ENCODE measurements at places on chromosomes 4 and X. TPM values are rescaled to one million over a fixed set of nuclear protein-coding genes. Genes with fewer than 3 reads are reported as not detected.

Gene IGFBP7
- 1,045 TPM for total RNA-seq

Gene TRIM61
- 1.6 TPM for total RNA-seq

Gene BEND4
- 0.04 TPM for total RNA-seq

- no peak for DNase-seq
Observed at GRCh38 chr4:55012363-55013230, 112.8 kb downstream of the KDR start.

DNA sequence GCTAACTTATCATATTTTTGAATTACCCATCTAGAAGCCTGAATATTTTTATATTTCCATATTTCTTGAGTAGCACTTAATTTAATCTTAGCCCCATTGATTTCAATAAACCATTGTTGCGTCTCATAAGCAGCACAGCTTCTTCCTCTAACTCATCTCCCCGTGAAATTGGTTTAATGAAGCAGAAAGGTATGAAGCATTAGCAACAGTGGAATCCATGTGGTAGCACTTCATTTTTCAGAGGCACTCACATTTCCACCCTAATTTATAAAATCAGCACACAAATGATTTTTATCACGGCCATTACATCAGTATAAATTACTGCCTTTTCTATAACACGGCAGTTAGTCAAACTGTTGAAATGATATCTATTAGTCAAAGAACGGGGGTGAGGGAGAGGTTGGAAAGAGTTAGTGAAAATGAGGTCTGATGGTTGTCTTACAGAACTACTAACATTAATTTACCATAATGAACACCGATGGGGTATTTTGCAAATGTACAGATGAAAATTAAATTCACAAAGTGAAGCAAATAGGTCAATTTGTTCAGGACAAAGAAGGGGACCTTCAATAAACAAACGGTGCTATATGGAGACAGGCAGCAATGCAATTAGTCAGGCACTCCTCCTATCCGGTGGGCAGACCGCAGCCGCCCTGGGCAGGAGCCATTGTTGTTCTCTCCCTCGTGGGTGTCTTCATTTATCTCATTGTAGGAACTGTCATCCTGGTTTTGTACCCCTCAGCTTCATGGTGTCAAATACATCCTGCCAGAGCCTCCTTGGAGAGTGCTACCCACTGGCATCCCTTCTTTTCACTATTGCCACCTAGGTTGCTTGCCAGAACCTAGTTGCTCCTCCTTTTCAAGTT lies 205.7 kb downstream of the SOX3 start:
- no peak for DNase-seq

- DNase-seq = no peak
Observed at GRCh38 chrX:32933548-32933947, 277.8 kb downstream of the DMD start.

GRCh38 chrX:119235051-119235511 lies 1.0 kb upstream of the PGRMC1 start:
- DNase-seq = no peak

DNA sequence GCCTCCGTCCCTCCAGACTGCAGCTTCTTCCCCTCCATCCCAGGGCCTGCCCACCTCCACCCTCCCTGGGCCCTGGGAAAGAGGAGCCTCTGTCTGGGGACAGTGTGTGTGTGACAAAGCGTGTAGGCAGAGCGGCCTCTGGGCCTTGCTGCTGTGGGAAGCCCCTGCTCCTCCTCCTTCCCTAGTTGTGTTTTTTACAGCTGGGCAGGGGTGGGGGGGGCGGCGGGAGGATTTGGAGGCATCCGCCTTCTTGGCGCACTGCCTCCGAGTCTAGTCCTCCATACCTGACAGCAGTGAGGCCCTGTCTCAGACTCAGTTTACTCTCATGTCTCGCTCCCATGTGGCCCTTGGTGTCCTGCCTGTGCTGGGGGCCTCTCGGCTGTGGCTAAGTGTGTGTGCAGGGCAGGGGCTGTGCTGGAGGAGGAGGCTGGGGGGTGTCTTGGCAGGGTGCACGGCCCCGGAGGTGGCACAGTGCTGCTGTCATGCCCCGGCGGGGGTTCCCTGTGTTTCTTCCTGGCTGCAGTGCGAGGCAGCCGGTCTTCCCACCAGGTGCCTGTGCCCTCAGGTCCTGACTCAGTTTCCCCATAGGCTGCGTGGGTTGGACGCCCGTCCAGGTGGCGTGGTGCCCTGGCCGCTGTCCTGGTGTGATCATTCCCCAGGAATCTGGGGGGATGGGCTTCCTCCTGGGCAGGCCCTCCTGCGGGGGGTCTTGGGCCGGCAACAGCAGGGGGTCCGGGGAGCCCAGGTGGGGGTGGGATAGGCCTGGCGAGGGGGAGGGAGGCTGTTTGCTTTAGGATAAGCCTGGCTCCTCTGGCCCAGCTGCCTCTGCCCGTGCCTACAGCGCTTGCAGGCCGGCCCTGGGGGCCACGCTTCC lies 7.0 kb downstream of the FGFRL1 start:
- DNase-seq = no peak

DNA sequence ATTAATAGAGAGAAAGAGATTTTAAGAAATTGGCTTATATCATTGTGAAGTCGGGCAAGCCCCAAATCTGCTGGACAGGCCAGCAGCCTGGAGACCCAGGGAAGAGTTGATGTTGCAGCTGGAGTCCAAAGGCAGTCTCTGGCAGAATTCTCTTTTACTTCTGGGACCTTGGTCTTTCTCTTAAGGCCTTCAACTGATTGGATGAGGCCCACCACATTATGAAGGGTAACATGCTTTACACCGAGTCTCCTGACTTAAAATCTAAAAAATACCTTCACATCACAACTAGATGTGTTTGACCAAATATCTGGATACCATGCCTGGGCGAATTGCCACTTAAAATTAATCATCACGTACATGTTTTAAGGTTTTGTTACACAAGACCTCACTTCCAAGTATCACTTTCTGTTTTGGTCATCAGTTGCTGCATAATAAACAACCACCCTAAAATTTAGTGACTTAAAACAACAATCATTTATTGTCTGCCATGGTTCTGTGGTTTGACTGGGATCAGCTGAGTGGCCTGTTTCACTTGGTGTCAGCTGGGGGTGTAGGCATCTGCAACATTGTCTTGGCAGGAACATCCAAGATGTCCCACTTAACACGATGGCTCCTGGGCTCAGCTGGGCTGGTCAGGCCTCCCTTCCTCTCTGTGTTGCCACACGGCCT lies 3.4 kb downstream of the CD38 start:
- no peak for DNase-seq

DNA sequence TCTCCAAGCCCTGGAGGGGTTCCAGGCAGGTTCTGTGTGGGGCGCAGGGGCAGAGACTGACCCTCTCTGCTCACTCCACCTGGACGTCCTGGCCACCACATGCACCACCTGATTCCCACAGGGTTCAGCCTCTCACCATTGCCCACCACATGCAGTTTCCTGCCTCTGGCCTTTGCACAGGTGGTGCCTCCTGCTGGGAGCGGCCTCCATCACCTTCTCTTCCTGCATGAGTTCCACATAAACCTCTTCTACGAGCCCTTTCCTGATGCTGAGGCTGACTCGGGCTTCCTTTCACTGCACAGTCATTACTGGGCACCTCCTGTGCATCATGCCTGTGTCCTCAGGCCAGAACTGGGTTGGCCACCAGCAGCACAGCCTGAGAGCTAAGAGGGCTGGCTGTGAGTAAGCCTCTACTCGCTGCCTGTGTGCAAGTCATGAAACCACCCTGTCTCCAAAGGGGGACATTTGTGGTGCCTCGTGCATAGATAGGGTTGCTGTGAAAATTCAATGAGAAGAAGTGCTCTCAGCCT lies 19.9 kb downstream of the MAN2B2 start:
- DNase-seq = no peak

DNA sequence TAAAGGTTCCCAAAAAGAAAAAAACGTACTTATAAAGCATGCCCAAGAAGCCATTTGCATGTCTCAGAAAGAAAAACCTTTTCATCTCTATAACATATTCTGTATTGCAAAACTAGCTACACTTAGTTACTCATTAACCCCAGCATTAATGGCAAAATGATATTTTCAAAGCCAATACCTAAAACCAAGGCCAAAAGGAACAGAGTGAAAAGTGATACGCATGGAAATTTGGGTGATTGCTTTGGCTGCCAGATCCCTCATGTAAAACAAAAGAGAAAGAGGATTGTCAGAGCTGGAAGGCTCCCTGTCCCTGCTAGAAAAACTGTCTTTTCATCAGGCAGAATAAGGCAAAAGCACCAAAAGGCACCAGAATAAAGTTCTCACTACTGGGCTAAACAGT lies 46.8 kb upstream of the RADX start:
- DNase-seq = no peak

DNA sequence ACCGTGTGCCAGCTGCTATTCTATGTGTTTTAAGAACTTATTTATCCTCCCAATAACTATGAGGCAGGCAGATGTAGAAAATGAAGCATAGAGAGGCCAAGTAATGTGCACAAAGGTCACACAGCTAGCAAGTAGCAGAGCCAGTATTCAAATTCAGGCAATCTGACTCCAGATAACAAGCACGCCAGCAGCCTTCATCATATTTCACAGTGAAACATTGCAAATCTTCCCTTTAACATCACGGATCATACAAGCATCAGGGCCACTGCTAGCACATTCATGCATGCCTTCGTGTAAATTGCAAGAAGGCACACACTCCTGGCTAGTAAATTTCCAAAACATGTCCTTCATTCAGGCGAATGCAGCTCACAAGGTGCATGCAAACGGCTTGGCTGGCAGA lies 33.1 kb downstream of the MAOB start:
- no peak for DNase-seq

- DNase-seq = no peak
Observed at GRCh38 chr4:48841045-48841827, 10.3 kb downstream of the OCIAD1 start.

All from heart left ventricle (tissue), 16 donors.